ENCODE measurements at places on chromosomes 4 and X.

- no peak for DNase-seq
Observed at GRCh38 chr4:84878546-84878945, 87.9 kb downstream of the WDFY3 start.

DNA sequence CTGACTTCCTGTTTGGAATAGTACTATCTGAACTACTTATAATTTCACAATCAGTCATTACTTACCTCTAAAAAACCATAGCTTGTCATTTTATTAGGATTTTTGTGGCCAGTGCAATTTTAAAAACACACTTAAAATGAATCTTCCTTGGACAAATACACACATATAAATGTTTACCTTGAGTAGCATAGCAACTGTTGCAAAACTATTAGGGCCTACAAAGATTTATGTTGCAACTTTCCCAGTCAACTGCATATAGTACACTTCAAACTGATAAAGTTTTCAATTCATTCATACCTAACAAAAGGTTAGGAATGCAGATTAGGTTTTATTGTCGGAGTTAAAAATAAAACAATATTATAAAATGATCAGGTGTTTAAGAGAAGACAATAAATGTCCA lies 193.0 kb downstream of the PDGFC start:
- no peak for DNase-seq

- DNase-seq = no peak
Observed at GRCh38 chr4:86451560-86452330, 91.9 kb upstream of the MAPK10 start.

- DNase-seq = no peak
Observed at GRCh38 chr4:1595789-1596325, 88.3 kb downstream of the FAM53A start.

GRCh38 chr4:110183643-110184042 lies 14.8 kb downstream of the ELOVL6 start:
- no peak for DNase-seq

DNA sequence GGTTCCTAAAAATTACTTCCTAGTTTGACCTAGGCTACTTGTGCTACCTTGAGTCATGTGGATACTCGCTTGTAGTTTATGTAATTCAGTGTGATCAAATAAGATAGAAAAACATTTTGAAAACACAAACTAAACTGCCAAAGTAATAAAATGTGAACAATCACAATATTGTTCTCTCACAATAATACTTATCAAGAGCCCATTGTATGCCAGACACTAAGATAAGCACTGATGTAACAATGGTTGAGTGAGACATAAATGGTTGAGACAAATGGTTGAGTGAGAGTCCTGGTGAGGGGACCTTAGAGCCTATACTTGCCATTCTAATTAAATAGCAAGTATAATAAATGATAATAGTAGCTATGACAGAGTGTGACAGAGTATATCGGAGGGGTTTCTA lies 41.7 kb downstream of the RFC1 start:
- no peak for DNase-seq
